T-helper 17 cell (primary cell): ENCODE measurements at places on chromosomes 5 and 9.

GRCh38 chr9:125527471-125528002 lies 179.5 kb downstream of the MAPKAP1 start:
- no peak for DNase-seq

GRCh38 chr5:131245312-131245711 lies 18.5 kb upstream of the CDC42SE2 start:
- no peak for DNase-seq

- no peak for DNase-seq
Measured at GRCh38 chr9:98240475-98240874, 15.0 kb downstream of the TBC1D2 start.

DNA sequence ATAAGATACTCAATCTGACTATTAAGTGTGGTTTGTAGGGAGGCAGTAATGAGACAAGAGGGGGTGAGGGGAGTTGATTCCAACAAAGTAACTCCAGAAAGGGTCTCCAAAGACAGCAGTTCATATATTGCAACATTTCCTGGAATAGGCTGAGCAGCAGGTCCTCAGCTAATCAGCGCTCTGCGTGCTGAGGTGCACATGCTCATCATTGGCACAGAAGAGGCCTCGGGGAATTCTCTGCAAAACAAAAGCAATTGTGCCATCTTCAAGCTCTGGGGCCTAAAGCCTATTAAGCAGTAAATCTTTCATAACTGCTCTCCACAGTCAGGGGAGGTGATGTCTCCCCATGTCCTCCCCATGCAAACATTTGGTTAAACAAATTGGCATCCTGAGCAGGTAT lies 357.3 kb downstream of the SPOCK1 start:
- DNase-seq, result no peak

DNA sequence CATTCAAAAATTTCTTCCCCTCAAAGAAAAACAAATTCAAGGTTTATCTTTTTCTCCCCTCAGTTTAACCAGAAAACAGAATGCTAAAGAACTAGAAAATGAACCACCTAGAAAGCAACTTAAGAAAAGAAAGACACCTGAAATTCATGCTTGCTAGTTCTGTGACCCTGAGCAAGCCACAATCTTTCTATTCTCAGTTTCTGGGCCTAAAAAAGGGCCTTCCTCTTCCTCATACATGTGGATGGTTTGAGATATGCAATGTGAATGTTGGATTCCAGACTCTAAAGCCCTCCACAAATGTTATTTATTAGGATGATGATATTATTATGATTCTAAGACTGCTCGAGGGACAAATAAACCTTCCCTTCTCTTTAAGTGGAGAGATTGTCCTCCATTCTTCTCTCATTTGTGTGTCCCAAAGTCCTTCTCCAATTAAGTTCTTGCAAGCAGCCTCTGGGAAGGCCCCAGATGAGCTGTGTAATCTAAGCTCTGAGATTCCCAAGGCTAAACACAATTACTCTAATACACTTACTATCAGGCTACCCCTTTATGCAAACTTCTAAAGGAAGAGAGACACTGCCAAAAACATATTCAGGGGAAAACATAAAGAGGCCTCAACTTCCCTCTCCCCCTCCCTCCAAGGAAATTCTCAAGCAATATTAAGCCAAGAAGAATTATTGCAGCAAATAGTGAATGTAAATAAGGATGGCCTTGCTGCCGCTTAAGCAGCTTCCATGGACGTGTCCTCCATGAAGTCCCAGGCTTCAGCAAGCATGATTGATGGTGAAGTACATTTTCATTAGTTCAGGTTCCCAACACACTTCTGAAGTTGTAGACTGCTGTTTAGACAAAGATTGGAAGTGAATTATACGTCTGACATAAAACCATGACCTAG lies 80.2 kb downstream of the PRKACG start:
- DNase-seq, result no peak

- no peak for DNase-seq
Measured at GRCh38 chr5:155726267-155726666, 600.7 kb upstream of the SGCD start.

DNA sequence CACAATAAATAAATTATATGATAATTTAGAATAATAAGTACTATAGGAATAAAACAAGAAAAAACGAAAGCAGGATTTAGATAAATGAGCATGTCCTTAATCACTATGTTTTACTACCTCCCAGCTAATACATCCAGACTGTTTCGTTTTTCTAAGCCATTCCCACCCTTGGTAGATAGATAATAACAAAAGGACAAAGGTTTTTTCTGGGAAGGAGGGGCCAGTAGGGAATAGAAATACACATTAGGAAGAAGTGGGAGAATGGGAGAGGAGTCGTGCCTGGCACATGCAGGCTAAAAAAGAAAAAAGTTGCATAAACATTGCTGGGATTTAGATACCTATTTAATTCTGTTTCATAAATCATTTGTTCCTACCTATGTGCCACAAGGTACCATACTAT lies 97.1 kb downstream of the MTX3 start:
- DNase-seq, result no peak

- DNase-seq, result no peak
Measured at GRCh38 chr5:87210076-87210475, 57.6 kb upstream of the RASA1 start.
